Vagina (tissue), 2 donors: ENCODE measurements at places on chromosomes 5 and 9.

- DNase-seq: peak; percentile 20
These were observed 39.8 kb downstream of the ZNF618 start for GRCh38 chr9:113915817-113916434.

- DNase-seq: no peak
These were observed 265.3 kb upstream of the GAS1 start for GRCh38 chr9:87212605-87213021.

DNA sequence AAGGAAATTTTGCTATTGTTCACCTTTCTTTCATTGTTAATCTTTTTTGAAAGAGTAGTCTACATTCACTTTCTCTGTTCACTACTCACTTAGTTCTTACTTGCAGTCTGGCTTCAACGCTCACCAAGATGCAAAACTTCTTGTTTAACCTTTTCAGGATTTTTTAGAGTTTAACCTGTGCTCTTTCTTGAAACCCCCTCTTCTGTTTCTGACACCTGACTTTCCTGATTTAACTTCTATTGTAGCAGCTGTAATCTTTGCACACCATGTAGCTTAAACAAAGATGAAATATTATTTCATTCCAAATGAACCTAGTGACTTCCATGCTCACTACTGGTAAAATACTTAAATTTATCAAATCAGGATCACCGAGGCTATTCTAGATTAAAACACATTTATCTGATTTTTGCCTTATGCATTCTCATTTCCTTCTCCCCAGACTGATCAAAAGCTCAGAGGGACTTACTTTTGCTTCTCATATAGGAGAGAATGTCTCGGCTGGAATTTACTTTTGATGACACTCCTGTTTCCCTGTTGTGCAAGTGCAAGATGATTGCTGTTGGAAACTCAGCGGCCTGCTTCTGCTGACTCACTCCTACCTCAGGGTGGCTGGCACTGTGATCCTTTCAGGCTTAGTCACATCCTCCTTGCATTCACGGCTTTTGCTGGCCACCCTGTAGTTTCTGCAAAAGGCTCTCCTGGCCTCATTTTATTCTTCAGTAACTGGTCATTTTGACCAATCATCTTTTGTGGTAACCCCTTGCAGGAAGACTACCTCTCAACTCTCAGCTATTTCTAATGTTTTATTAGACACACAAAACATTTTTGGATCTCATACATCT is 109.3 kb upstream of the IFNE start:
- DNase-seq: no peak

DNA sequence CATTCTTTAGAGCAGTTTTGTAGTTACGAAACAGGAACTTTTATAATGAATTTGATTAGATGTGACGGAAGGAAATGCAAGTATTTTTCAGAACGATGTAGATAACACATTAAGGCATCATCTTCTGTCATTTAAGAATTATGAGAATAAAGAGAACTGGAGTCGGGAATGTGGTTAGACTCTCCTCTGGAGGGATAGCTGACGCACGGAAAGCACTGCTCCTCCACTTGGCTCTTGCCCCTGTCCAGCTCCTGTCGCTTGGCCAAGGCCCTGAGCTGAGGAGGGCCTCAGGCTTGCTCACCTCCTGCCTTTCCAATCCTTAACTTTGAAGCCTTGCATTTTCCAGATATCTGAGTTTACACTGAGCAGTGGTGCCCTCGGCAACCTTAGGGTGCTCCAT is 60.5 kb downstream of the MAP1B start:
- DNase-seq: no peak

DNA sequence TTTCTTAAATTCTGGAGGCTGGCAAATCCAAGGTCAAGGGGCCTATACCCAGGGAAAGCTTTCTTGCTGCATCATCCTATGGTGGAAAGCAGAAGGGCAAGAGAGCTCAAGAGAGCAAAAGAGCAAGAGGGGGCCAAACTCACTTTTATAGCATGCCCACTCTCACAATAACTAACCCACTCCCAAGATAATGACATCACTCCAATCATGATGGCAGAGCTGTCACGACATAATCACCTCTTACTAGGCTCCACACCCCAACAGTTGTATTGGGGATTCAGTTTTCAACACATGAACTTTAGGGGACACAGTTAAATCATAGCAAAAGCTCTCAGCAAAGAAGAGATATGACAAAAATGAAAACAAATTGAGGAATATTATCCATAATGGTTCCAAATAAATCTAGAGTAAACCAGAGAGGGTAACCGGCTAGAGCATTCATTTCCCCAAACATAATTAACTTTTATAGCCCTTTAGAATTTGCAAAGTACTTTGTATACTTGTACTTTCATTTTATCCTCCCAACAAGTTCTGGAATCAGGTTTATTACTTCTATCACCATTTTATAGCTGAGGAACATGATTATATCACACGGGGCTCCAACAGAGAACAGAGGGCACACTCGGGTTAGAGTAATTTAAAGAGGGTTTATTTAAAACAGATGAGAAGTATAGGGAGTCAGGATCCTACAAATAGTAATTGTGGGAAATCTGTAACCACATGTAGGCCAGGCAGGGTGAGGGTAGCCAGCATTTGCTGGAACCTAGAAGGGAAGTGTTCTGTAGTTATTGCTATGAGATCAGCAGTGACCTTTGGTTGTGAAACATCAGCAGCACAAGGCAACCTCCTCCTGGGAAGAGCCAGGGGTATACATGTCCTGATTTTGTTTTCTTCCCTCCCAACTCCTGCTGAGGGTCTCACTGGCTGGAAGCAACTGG is 7.2 kb upstream of the TARS1 start:
- no peak for DNase-seq

GRCh38 chr9:137514691-137515337 is 35.4 kb downstream of the PNPLA7 start:
- DNase-seq: no peak

DNA sequence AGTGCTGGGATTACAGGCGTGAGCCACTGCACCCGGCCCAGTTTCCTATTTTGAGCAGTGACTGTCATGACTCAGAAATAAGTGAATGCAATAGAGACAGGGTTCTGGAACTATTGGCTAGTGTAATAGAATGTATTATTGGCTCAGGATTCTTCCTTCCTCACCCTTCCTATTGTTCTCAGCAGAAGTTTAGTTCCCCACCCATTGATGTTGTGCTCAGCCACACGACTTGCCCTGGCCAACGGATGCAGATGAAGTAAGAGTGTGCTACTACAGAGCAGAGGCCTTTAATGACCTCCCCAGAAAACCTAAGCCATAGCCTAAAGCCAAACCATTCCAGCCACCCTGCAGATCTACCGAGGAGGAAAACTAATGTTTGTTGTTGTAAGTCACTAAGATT is 287.9 kb downstream of the AGTPBP1 start:
- no peak for DNase-seq
